ENCODE measurements at places on chromosomes 12 and 14.

DNA sequence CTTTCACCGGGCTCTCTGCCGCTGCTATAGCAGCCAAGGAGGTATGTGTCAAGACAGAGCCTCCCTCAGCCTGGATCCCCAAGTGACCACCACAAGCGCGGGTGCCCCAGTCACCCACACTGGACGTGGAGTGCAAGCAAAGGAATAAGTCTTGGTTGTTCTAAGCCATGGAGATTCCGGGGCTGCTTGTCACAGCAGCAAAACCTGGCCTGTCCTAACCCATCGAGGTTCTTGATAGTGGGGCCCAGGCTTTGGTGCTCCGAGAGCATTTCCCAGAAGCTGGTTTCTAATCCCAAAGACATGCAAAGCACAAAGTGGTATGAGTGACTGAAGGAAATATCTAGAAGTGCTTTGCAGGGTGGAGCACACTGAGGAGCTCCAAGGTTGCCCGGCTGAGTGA lies 51.3 kb downstream of the SCARB1 start:
- no peak for DNase-seq

DNA sequence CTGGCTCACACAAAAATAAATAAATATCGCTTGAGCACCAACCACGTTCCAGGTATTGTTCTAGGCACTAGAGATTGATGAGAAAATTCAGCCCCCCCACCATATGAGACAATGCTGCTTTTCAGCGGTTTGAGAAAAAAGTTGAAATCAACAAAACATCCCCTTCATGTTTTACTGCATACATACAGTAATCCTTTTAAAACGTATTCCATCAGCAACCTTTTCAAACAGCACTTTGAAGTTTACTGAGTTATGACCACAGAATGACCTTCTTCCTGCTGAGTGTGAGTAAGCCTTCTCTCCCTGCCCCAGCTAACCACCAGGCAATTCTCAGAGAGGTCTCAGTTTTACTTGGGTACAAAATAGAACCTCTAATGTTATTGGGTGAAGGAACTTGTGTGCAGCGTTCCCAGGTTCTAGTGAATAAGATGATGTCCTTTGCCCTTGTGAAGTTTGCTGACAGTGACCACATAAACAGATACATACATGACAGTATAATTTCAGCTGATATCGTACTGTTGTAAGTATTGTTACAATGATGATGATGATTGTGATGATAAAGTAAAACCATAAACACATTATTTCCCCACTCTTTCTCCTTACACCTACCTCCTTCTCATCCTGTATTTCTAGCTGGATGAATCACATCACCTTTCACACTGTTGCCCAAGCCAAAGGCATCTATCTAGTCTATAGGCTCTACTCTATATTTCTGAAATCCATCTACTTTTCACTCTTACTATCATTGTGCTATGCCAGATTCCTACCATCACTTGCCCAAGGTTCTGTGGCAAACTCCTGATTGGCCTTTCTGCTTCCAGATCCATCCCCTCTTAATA lies 124.4 kb upstream of the KRR1 start:
- DNase-seq, result no peak

GRCh38 chr12:71268598-71269280 lies 110.9 kb upstream of the TSPAN8 start:
- no peak for DNase-seq

DNA sequence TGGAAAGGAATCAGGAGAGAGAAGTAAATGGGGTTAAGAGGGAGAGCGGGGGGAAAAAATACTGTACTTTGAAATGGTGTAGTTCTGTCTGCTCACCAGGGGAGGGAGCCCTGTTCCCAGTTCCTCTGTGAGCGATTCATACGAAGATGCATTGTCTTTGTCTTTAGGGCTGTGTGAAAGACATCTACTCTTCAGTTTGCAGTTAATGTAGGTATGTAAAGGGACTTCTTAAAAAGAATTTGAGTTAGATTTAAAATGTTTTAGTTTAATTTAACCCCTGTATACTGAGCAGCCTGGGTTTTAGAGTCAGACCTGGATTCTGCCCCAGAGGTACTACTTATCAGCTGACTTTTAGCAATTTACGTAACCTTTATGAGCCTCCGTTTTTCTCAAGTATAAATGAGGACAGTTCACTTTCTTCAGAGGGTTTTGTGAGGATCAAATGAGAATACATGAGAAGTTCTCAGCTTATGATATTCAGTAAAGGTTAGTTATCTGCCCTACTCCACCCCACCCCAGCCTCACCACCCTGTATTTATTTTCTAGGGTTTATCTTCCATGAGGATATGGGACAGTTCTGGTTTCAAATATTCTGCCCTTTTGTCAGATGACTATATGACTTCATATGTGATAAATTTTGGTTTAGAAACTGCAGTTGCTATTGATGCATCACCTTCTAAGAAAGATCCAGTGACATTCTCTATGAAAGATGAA lies 82.5 kb upstream of the EVL start:
- DNase-seq, result peak; percentile 83

GRCh38 chr14:78227248-78228077 lies 57.3 kb downstream of the NRXN3 start:
- no peak for DNase-seq

GRCh38 chr12:73460212-73460611 lies 1077.4 kb upstream of the ATXN7L3B start:
- no peak for DNase-seq

- no peak for DNase-seq
Measured at GRCh38 chr14:65304963-65305362, 107.6 kb upstream of the FUT8 start.

DNA sequence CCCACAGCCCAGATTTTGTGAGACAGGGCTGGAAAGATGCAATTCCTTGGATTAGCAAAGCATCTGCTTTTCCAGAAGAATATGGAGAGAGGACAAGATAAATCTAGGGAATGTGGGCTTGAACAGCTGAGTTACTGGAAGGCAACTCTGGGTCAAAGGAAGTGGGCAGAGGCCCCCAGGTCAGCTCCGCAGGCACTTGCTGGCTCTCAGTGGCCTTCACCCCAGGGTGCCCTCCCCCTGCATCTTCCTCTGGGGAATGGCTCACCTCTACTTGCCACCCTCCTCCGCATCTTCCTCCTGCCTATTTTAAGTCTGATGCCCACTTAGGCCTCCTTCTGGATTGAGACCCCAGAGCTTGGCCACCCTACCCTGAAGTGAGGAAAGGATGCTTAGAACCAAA lies 10.5 kb upstream of the PNMA1 start:
- DNase-seq, result no peak

Measured in lung (tissue), 17 donors.